GM12878 (cell line): ENCODE measurements at places on chromosomes 1 and 21. TPM values are rescaled to one million over a fixed set of nuclear protein-coding genes. Genes with fewer than 3 reads are reported as not detected.

The MRPL39 gene
- 68.8 and 71.4 TPM in 2 replicates for total RNA-seq

The POTED gene
- total RNA-seq: not detected in 2 replicates

The CFAP107 gene
- total RNA-seq: not detected in 2 replicates

The NBPF3 gene
- 4.0 TPM in 2 replicates for total RNA-seq

The KIAA0319L gene
- 26.9 and 30.3 TPM in 2 replicates for total RNA-seq

The MANEAL gene
- 8.6 and 9.2 TPM in 2 replicates for total RNA-seq

The LENEP gene
- 0.40 and 0.64 TPM in 2 replicates for total RNA-seq

The HRNR gene
- not detected in 2 replicates for total RNA-seq

The DIRAS3 gene
- not detected in 2 replicates for total RNA-seq

The LRRC8B gene
- total RNA-seq: 7.9 and 8.9 TPM in 2 replicates

The PKP1 gene
- total RNA-seq: not detected in 2 replicates

The OR2L3 gene
- not detected in 2 replicates for total RNA-seq

The AADACL4 gene
- total RNA-seq: not detected in 2 replicates

The LMX1A gene
- not detected in 2 replicates for total RNA-seq

The LCE2D gene
- total RNA-seq: not detected in 2 replicates

The RNU1-4 gene
- 2,403 and 2,678 TPM in 2 replicates for total RNA-seq

The ATP5PF gene
- 140 and 147 TPM in 2 replicates for total RNA-seq

The KAZN gene
- total RNA-seq: 4.0 and 4.7 TPM in 2 replicates

The BATF3 gene
- 44.9 and 47.5 TPM in 2 replicates for total RNA-seq

The IL20 gene
- not detected in 2 replicates for total RNA-seq

The FMN2 gene
- not detected in 2 replicates for total RNA-seq

The OBSCN gene
- 0.11 and 0.36 TPM in 2 replicates for total RNA-seq

The CNR2 gene
- 13.6 and 15.1 TPM in 2 replicates for total RNA-seq

The GPR161 gene
- total RNA-seq: 0.46 and 0.61 TPM in 2 replicates

The CELA2B gene
- 0.27 TPM in 1 of 2 replicates, not detected in the other for total RNA-seq

The S100A7A gene
- total RNA-seq: not detected in 2 replicates

The OR2L5 gene
- total RNA-seq: not detected in 2 replicates

The TTC34 gene
- 0.35 and 0.49 TPM in 2 replicates for total RNA-seq

The AZIN2 gene
- total RNA-seq: 0.19 and 0.31 TPM in 2 replicates

The C1orf74 gene
- total RNA-seq: 3.4 and 3.5 TPM in 2 replicates

The CCDC24 gene
- 2.2 and 3.1 TPM in 2 replicates for total RNA-seq

The NR5A2 gene
- 0.21 and 0.26 TPM in 2 replicates for total RNA-seq

The CFAP45 gene
- total RNA-seq: 0.64 and 0.93 TPM in 2 replicates

The FOXD2 gene
- 0.05 TPM in 1 of 2 replicates, not detected in the other for total RNA-seq

The COL8A2 gene
- total RNA-seq: 0.08 TPM in 1 of 2 replicates, not detected in the other

The SLC16A4 gene
- total RNA-seq: not detected in 2 replicates
